ENCODE measurements at places on chromosomes 7 and 10.

- DNase-seq = no peak
Observed at GRCh38 chr7:140889645-140890044, 35.1 kb downstream of the BRAF start.

- DNase-seq = no peak
Observed at GRCh38 chr7:151628846-151629604, 109.3 kb upstream of the RHEB start.

DNA sequence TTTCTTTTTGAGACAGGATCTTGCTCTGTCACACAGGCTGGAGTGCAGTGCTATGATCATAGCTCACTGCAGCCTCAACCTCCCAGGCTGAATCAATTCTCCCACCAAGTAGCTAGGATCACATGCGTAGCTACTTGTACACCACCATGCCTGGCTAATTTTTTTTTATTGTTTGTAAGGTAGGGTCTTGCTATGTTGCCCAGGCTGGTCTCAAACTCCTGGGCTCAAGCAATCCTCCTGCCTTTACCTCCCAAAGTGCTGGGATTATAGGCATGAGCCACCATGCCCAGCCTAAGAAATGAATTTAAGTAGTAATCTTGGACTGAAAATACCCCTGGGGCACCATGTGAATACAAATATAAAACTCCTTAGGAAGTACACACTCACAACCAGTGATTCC lies 5.8 kb downstream of the NUDT13 start:
- no peak for DNase-seq

- DNase-seq = no peak
Observed at GRCh38 chr7:18040196-18040595, 12.6 kb upstream of the PRPS1L1 start.

GRCh38 chr7:1700086-1700485 lies 30.0 kb downstream of the ELFN1 start:
- no peak for DNase-seq

DNA sequence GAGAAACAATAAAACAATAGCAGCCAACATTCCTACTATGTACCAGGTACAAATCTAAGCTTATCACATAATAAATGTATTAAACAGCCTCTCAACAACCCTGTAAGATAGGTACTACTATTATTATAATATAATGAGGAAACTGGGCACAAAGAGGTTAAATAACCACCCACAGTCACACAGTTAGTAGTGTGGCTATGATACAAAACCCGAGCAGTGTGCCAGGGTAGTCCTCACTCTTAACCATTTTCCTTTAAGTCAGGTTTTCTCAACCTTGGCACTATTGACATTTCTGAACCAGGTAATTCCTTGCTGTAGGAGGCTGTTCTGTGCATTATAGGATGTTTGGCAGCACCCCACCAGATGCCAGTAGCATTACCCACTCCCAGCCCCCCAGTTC lies 48.8 kb downstream of the DNAJC1 start:
- DNase-seq = no peak

DNA sequence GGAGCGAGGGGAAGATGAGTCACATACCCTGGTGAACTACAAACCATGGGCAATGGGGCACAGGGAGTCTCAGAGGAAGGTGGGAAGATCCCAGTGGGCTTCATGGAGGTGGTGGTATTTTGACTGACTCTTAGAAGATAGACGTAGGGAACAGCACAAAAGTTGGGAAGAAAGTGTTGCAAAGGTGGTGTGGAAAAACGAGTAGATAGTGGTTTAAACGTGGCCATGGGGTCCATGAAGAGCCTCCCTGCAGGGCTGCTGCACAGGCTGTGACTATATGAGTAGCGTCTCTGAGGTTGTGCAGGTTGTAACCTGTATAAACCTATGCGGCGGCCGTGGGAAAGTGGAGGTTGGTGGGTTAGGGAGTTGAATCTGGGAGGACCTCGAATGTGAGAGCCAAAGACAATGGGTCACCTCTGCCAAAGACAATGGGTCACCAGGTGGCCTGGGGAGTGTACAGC lies 13.8 kb downstream of the LZTS2 start:
- no peak for DNase-seq

- DNase-seq = no peak
Observed at GRCh38 chr7:148144827-148145226, 445.7 kb upstream of the C7orf33 start.

DNA sequence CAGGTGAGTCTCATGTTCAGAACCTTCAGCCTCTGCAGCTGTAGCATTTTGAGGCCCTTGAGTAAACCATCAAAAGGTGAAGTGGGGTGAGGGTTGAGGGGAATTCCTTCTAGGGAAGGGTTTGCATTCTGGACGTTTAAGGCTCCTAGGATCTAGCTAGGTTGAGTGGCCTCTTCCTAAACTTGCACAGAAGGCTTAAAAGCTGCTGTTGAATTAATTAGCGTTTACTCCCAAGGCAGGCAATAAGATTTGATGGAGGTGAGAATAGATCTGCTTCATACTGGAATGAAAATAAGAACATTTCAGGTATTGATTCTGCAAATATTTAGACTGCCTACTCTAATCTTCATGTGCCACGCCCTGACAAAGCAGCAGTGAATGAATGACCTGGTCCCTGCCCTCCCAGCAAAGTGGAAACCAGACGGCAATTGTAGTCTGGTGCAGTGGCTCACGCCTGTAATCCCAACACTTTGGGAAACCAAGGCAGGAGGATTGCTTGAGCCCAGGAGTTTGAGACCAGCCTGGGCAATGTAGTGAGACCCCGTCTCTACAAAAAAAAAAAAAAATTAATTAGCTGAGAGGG lies 11.4 kb upstream of the KPNA7 start:
- DNase-seq = no peak

DNA sequence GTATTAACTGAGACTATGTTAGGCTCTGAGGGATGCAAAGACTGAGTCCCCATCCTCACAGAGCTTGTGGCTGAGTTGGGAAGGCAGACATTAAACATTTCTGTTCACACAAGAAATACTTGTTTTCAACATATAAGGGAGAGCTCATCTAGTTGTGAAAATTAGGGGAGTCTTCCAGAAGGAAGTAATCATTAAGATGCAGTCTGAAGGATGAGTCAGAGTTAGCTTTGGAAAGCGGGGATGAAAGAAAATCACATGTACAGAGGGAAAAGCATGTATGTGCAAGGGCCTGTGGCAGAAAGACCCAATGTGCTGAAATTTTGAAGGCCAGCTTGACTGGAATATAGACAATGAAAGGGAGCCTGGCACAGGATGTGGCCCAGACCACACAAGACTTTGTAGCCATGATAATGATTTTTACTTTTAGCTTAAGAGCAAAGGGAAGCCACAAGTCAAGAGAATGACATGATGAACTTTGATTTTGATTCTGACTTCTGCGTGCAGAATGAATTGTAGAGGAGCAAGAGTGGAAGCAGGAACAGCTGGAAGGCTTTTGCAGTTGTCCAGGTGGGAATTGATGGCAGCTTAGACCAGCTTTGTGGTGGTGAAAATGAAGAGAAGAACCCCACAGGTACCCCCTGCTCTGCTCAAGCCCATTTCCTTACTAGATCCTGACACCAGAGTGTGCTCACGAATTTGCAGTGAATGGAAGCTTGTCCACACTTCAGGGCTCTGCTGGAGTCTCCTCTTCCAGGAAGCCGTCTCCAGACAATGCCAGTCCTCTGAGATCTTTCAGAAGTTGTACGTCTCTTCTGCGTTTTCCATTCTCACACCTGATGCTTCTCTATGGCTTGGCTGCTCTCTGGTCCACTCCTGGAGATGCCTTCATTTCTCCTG lies 115.6 kb downstream of the ATXN7L1 start:
- no peak for DNase-seq

DNA sequence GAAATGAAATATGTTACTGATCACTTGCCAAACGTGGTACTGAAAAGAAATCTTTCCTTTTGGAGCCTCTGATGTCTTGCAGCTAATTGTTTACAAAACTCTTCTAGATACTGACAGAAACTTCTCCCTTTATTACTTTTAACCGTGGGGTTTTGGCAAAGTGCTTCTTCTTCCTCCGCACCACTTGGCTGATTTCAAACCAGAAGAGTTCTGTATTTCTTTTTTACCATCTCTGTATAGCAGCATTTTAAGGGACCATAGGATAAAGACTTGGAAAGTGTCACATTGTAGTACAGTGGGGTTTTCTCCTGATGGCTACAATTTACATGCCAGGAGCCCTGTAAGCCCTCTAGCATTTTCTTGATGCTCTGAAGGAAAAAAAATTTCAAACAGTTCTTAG lies 21.9 kb upstream of the CREB5 start:
- DNase-seq = no peak

DNA sequence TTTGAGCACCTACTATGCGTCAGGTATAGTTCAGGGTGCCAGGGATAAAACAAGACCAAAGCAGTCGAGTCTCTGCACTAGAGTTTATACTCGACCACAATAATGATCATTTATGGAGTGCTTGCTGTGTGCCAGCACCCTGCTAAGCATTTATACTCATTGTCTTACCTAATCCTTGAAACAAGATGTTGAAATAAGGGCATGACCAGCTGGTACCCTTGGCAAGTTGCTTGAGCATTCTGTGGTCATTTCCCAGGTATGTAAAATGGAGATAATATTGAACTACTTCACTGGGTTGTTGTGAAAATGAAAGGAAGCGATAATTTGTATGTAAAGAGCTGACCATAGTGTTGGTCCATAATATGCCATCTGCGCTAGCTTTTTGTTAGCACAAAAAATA lies 185.4 kb downstream of the CYP26A1 start:
- no peak for DNase-seq

DNA sequence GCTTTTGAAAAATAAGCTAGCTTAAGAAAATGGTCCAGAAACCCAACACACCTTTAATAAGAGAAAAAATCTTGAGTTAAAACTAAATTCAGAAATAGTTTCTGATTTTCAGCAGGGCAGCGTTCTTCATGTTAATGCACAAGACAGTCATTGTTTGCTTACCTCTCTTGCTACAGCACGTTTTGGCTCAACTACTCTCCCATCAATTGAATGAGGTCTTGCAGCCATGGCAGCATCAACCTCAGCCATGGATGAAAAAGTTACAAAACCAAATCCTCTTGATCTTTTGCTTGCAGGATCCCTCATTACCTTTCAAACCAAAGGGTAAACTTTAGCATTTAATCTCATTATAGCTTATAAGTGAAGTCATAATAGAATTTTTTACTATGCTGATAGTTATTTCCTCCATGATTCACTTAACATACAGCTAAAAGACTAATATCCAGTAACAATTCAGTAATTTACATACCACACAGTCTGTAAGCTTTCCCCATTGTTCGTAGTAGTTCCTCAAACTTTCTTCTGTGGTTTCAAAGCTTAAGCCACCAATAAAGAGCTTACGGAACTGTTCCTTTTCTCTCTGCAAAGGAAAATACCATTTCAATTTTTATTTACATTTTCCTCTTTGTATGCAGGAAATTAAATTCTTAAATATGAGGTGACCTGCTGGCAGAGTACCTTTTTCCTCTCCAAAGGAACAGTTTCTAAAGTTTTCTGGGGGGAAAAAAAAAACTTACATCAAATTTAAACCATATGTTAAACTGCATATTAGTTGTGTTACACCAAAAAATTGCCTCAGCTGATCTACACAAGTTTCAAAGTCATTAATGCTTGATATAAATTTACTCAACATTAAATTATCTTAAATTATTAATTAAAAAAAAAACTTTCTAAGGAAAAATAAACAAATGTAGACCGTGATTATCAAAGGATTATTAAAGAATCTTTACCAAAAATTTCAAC lies 3.1 kb downstream of the HNRNPA2B1 start:
- no peak for DNase-seq

DNA sequence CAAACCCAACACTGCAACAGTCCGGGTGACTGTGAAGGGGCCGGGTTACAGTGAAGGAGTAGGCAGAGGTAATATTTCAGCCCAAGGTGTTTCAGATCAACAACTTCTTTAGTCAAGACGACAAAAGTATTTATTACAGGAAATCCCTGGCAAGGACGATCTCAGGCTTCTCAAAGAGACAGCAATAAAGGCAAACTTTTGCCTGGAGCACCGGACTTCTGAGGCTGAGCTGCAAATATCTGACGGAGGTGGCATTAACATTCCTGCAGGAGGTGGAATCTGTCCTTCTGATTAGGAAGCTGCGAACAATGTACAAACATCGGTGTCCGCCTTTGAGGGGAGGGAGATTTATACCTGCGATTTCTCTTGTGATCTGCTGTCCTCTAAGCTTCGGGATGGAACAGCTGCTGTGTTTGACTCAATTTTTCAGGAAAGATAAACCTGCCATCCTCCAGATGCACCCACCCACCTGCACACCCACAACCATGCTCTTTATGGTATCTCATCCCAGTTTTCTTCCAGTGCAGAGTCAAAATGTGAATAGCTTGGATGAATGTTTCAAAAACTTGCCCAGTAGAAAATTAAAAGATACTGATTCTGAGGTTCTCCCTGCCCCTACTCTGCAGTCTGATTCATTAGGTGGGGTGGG lies 32.1 kb downstream of the EMX2 start:
- DNase-seq = no peak

- no peak for DNase-seq
Observed at GRCh38 chr10:75402486-75403143, 1.1 kb upstream of the ZNF503 start.

DNA sequence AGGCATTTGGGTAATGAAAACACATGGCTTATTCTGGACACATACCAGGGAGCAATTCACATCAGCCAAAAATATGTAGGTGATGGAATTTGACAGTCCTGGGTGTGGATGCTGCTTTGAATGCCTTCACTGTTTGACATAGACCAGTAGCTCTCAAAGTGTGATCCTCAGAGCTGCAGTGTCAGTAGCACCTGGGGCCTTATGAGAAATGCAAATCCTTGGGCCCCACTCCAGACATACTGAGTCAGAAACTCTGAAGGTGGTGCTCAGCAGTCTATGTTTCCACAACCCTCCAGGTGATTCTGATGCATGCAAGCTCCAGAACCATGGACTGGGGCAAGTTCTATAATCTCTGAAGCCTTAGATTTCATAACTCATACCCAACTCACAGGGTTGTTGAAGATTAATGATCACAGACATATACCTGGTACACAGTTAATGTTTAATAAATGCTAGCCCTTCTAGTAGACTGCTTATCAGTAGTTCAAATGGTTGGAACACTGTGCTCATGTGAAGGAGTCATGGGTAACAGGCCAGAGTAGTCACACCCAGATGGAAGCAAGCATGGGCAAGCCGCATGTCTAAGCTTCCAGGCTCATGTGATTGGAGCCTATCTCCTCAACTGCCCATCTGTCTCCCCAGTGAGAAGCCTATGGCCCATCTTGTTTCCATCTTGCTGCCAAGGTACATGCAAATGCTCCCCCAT lies 715.7 kb downstream of the GRID1 start:
- no peak for DNase-seq

DNA sequence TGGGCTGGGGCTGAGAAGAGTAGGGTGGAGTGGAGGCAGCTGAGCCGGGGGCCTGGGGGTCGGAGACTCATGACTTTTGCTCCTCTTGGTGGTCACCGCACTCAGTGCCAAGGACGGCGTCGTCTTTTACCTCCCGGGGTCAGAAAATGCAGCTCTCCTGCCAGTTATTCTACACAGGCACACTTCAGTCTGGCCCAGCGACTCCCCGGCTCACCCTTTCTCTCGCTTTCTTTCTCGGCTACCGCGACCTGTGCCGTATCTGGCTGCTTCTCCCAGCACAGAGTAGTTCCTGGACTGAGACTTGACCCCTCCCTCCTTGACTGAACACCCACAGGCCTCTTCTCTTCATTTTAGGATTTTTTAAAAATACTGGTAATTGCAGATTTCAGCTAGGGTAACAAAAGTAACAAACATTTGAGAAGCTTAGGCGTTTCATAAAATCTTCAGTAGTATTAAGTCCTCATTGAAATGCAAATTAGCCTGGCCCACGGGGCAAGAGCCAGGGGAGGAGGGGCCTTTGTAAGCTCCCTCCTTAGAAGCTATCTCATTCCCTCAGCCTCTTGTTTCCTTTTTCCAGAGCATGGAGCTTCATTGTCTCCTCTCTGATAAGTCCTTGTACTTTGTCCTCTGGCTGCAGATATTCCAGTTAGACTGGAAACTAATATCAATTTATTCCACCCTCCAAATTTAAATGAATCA lies 1.1 kb upstream of the PRLHR start:
- no peak for DNase-seq

- no peak for DNase-seq
Observed at GRCh38 chr7:112082306-112082705, 123.9 kb downstream of the DOCK4 start.
